NCI-H1092 (cell line): ENCODE measurements at places on chromosomes 1 and 21.

DNA sequence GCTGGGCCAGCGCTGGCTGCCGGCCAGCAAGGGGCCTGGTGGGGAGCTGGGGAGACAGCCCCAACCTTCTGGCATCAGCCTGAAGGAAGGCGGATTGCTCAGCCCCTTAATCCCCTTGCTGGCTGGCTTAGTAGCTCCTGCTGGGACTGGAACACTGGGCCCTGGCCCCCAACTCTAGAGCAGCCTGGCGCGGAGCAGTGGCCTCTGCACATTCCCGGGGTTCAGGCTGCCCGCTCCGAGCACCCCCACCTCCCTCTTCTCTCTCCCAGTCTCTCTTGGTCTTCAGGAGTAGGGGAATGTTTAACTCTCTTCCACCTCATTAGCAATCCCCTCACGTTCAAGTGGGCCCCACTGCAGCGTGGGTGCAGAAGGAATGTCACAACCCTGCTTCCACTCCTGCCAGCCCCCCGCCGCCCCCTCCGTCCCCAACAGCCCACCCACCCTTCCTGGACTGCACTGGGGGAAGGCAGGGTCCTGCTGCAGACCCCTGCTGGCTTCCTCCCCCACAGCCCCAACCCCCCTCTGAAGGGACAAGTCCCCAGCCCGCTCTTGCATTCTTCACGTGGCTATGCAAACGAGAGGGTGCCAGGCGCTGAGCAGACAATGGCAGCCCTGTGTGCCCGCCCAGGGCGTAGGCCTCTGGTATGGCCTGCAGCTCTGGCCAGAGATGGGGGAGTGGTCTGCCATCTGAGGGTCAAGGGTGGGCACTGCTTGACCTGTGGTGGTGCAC is 980 bp upstream of the CLDN19 start:
- DNase-seq = no peak

GRCh38 chr1:93427656-93428055 is 20.3 kb upstream of the FNBP1L start:
- no peak for DNase-seq

GRCh38 chr1:86138746-86139145 is 17.8 kb downstream of the COL24A1 start:
- no peak for DNase-seq

DNA sequence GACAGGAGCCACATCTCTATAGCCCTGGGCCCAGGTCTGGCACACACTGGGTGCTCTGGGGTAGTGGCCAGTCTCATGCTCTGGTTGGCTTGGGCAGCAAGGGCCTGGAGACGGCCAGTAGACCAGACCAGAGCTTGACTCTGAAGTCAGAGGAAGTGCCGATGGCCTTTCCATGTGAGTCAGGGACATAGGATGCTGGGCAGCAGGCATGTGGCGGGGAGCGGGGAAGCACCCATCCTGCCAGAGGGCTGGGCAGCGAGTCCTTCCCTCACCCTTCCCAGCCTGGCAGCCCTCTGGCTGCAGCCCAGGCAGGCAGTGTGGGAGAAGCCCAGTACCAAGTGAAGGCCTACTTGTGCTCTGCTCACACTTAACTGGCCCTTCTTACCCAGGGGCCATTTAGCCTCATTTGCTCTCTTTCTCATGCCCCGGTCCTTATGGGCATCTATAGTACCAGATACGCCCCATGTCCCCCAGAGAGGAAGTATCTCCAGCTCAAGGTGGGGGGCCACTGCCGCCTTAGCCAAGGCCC is 3.3 kb downstream of the GPR153 start:
- no peak for DNase-seq

DNA sequence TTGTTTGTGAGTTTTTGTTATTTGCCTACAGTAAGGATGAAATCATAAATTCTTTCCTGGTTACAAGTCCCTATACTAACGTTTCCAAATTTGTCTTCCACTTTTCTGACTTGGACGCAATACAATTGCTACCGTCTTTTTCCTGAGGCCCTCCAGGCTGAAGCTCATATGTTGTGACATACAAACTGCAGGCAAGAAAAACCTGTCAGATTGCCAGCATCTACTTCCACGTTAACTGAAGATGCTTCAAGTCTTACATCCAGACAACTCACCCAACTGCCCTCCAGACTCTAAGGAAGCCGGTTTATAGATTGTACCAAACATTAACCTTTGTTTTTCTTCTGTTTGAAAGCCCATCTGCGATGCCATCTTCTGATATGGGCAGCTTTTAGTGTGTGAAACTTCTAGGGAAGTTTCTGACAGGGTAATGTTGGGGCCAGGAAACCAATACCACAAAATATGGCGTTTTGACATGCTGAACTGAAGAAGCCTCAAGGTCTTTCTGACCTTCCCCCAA is 21.4 kb upstream of the RNF11 start:
- no peak for DNase-seq

- no peak for DNase-seq
These were observed 13.8 kb downstream of the TRIM46 start for GRCh38 chr1:155187456-155187891.

- peak; percentile 63 for DNase-seq
These were observed 448 bp downstream of the GATAD2B start for GRCh38 chr1:153922076-153922971.

- no peak for DNase-seq
These were observed 38.4 kb downstream of the NRIP1 start for GRCh38 chr21:15026370-15026769.

DNA sequence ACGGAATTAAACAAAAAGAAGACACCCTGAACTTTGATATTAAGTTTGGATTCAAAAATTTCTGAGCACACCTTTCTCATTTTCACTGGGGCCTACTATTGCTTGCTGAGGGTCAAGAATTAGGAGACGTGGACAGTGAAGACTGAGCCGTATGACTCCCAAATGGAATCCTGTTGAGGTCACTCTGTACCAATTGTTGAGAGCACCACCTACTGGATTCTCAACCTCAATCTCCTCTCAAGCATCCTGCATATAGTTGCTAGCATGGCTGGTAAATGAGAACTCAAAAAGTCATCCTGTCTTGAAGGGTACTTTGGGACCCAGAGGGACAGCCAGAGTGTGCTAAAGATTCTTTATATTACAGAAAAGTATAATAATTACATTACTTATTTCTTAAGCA is 20.2 kb upstream of the MTR start:
- DNase-seq = peak; percentile 8

GRCh38 chr1:178533121-178533946 is 20.4 kb downstream of the TEX35 start:
- DNase-seq = no peak

GRCh38 chr1:26278303-26278702 is 1.6 kb upstream of the SH3BGRL3 start:
- no peak for DNase-seq

DNA sequence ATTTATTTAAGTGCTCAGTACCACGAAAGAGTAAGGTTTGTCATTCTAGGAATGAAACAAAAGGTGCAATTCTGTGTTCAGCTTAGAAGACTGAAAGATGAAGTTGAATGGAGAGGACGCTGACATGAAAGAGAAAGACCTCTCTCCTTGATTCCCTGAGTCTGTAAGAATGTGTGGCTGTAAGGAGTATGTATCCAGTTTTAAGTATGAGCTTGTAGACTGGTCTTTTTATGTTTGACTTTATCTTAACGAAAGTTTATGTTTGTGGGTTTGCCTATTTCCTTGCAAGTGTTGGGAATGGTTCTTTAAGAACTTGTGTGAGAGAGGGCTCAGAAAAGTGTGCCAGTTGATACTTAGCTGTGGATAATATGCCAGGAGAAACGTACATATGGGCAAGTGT is 1.4 kb downstream of the CHD1L start:
- no peak for DNase-seq

- no peak for DNase-seq
These were observed 34.6 kb upstream of the GRIK3 start for GRCh38 chr1:37068897-37069296.

GRCh38 chr1:97943354-97943753 is 22.5 kb upstream of the DPYD start:
- no peak for DNase-seq

GRCh38 chr1:100023482-100023881 is 53.7 kb downstream of the SLC35A3 start:
- DNase-seq = no peak

- DNase-seq = no peak
These were observed 213.4 kb downstream of the USP25 start for GRCh38 chr21:15943009-15943666.

GRCh38 chr1:188004849-188005248 is 1176.1 kb downstream of the PLA2G4A start:
- no peak for DNase-seq

DNA sequence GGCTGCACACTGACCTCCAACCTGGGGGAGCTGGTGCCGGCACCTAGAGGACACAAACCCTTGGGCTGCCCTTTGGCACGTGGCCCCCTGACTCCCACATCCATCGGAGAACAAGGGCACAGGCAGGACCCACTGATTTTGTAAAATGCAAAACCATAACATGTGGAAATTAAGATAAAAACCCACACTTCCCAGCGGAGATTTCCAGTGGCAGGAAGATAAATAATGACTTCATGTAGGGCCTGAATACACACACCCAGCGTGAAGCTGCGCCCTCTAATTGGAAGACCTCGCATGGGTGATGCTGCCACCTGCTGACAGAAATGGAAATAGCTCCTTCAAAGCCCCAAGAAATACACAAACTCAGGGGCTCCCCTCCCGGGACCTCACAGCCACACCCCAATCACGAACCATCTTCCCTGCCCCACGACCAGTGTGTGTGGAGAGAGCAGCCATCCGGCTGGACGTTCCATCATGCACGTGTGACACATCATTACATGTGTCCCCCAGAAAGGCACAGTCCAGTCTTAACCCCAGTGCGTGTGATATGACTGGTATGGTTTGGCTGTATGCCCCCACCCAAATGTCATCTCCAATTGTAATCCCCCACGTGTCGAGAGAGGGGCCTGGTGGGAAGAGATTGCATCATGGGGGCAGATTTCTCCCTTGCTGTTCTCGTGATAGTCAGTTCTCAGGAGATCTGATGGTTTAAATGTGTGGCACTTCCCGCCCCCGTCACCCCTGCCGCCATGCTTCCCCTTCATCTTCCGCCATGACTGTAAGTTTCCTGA is 5.7 kb upstream of the TPRG1L start:
- DNase-seq = peak; percentile 33

GRCh38 chr1:243455760-243456651 is 200.2 kb downstream of the SDCCAG8 start:
- DNase-seq = no peak

DNA sequence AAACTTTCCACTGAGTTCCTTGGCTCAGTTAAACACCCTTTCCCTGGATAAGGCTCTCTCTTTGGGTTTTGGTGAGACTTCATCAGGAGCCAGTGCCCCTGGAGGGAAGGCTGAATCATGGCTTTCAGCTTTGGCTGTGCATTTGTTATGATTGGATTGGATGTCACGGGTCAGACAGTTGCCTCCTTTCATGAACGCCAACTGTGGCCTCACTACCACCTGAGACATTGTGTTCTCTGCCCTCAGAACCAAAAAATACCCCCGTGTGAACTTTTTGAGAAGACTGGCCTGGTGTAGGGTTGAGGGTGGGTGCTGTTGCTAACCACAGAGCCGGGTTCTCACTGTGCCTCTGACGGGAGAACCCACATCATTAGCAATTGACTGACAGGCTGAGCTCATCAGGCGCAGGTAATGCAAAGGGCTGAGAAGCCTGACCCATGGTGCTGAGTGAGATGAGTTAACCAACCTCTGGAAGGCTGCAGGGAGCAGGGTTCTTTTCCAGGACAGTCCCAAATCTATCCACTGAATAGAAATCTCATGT is 65.6 kb downstream of the HHAT start:
- DNase-seq = no peak

- no peak for DNase-seq
These were observed 448 bp upstream of the OBSCN start for GRCh38 chr1:228207381-228207810.

DNA sequence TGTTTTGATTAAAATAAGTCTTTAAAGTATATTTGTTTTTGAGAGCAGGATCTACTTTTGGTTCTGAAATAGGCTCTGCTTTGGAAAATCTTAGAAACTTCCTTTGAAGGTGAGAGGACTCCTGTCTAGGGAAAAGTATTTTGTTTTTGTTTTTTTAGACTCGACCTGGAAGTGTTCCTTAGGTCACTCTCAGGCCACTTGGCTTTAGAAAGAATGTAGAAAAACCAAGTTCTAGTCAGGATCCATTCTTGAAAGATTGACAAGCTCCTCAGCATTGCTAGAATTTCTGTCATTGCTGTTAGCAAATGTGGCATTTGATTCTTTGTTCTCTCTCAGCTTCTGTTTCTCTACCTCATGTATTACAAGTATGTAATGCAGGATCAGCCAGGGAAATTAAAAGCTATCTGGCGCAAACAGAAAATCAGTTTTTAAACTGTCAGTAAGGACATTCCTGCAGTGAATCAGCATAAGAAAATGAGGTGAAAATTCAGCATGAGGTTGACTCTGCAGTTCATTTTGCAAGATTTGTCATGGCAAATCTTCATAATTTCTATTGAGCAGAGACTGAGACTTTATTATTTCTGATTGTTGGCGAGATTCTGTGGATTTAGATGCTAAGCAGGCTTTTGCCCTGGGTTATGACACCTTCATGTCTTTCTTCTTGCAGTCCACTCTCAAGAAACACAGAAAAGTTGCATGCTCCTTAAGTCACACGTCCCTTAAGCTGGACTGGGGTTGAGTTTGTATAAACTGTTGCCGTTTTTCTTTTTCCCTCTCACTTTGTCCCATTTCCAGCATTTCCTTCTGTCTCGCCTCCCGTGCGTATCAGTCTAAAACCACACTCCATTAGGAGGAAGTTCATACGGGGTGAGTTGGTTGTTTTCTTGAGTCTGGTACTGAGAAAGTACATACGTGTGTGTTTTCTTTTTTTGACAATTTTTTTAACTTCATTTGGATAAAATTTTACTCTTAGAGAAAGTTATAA is 12.6 kb downstream of the NTPCR start:
- no peak for DNase-seq

GRCh38 chr1:164922585-164922984 is 363.6 kb downstream of the PBX1 start:
- peak; percentile 26 for DNase-seq

GRCh38 chr1:198674009-198674408 is 35.2 kb downstream of the PTPRC start:
- DNase-seq = no peak

DNA sequence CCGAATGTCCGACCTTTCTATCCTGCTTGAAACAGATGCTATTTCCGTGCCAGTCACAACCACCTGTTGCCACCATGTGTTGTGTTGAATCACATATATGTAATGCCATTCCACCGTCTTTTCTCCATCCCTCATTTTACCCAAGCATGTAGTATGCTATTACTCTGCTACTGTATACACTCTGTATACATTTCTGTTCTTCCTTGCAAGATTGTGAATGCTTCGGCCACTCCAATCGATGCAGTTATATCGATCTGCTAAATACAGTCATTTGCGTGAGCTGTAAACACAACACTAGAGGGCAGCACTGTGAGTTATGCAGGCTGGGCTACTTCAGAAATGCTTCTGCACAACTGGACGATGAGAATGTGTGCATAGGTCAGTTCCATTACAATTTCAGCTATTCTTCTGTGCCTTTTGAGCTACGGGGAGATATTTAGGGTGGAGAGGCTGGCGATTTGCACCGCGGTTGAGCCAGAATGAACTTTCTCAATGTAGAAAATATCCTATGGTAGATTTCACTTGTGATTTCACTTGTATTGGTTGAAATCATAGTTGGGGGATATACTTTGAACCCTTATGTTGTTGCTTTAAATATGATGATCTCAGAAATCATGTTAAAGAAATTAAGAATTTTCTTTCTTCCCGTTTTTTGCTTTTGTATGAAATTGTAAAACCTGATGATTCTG is 289.8 kb downstream of the NTNG1 start:
- DNase-seq = no peak
